AG04449 (cell line): ENCODE measurements at places on chromosomes 3 and 15.

GRCh38 chr15:66046751-66047150 is 177.5 kb downstream of the RAB11A start:
- DNase-seq: no peak

DNA sequence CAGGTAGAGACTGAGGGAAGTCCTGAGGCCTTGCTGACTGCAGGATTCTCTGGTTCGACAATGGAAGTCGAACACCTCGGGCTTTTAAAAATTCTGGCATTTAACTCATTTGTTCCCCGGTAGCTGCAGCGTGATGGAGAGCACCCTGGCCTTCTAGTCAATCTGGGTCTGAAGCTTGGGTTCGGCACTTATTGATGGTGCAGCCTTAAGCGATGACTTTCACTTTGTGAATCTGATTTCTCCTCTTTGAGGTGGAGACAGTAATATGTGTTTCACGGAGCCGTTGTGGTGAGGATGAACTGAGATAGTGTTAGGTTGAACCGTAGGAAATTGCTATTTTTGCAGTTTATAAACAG is 621 bp upstream of the PARP6 start:
- no peak for DNase-seq

DNA sequence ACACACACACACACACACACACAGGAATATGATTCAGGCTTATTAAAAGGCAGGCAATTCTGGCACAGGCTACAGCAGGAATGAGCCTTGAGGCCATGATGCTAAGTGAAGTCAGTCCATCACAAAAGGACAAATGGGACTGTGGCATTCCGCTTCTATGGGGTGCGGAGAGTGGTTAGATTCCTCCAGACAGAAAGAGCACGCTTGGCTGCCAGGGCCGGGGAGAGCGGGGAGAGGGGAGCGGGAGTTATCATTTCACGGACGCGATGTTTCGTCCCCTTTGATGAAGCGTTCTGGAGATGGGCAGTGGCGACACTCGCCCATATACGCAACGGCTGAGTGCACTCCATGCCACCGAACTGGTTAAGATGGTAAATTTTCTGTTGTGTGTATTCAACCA is 58.5 kb upstream of the FAM174B start:
- no peak for DNase-seq

- DNase-seq: peak; percentile 74
These were observed 857.7 kb downstream of the OTOL1 start for GRCh38 chr3:162354356-162354755.

DNA sequence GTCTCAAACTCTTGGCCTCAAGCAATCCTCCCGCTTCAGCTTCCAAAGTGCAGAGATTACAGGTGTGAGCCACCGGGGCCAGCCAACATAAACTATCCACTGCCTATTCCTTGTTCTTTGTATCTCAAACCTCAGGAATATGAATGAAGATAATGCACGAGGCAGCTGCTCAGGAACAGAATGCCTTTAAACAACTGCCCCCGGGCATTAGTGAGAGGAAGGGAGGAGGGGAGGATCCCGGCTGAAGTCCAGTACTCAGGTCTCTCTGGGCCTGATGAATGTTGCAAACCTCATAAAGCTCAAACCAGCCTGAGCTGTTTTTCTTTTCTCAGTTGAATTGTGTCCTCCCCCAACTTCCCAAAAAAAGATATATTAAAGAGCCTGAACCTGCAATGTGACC is 26.9 kb upstream of the MTMR14 start:
- no peak for DNase-seq

DNA sequence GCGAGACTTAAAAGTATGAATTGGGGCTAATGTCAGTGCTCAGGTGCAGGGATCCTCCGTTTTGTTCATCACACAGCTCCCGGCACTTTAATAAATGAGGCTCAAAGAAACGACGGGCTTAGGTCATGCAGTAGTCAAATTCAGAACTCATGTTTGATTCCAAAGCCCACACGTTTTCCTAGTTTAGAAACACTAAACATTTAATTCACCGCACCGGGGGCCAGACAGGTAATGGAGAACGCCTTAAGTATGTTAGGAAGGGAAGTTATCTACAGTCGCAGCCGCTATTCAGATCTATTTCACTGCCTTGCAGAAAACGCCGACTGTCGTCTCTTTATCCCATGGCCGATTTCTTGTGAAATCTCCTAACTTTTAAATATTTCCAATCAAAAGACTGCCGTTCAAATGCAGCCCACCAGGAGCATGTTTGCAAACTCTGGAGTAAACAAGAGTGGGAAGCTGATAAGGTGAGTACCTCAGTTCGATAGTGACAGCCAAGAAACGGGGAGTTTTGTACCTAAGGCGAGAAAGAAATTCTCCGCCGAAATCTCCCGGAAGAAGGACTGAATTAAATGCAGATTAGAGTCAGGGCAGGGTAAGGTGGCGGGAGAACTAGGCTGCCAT is 569 bp downstream of the HIGD2B start:
- no peak for DNase-seq

DNA sequence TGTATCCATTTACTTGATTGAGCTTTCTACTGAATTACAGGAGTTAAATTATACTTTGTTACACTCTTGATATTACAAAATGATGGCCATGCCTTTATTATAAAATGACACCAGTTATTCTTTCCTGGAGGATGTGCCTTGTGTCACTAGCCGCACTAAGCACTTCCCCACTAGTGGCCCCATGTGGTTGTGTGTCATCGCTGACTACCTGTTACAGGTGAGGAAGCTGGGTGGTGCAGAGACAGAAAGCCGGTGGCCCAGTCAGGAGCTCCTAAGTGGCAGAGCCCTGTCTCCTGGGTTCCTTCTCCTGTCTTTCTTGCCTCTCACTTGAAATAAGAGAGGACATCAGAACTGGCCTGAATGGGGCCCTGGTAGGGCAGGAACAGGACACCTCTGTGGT is 96.8 kb downstream of the IGF1R start:
- DNase-seq: no peak

DNA sequence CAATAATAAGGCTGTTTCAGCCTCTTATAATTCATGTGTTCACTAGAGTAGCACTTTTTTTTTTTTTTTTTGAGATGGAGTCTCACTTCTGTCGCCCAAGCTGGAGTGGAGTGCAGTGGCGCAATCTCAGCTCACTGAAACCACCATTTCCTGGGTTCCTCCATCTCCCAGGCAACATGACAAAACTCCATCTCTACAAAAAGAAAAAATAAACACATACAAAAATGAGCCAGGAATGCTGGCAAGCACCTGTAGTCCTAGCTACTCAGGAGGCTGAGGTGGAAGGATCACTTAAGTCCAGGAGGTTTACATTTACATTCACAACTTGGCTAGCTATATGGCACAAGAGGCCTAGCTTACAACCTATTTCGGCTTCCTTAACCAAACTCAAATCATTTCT is 6.8 kb downstream of the USP4 start:
- no peak for DNase-seq

DNA sequence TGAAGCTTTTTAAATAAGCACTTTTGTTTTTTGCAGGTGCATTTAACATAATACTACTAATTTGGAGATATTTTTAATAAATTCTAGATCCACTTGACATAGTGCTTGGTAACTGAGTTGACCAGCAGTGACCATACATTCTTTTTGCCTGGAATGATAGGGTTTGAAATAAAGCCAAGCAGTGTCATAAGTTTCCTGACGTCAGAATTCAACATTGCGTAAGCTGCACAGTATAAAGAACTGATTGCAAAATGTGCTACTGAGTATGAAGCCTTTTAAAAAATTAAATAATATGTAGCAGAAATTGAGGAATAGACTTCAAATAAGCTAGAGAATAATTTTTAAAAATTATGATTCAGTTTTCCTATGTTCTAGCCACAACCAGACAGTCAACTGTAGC is 454.6 kb upstream of the ARPP21 start:
- DNase-seq: no peak

DNA sequence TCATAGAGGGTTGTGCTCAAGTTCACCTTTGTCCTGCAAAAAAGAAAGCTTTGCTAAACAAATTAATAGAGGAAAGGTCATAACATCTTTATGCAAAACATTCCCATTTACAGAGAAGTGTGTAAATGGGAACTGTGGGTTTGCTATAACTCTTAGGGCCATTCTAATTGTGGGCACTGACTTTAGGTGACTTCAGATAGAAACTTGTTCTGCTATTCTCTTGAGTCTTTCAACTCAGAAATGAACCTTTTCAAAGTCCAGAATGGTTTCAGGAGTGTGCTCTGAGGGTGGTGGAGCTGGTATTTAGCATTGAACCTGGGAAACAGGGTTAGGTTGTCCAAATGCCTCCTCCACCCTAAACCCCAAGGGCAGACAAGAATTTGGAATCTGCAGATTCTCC is 34.0 kb downstream of the SPTSSB start:
- DNase-seq: no peak

DNA sequence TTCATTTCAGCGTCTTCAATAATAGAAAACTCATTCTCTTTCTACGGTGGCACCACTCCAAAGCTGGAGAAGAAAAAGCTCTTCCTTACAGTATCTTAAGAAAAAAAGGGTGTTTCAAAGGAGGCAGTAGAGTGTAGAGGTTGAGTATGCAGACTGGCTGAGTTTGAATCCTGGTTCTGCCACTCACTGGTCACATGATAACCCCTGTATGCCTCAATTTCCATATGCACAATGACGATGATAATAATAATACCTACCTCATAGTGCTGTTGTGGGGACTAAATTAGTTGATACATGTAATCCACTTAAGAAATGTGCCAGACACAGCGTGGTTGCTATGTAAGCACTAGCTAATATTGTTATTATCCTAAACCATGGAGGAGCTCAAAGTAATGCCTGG is 4.5 kb downstream of the ANP32A start:
- DNase-seq: no peak

DNA sequence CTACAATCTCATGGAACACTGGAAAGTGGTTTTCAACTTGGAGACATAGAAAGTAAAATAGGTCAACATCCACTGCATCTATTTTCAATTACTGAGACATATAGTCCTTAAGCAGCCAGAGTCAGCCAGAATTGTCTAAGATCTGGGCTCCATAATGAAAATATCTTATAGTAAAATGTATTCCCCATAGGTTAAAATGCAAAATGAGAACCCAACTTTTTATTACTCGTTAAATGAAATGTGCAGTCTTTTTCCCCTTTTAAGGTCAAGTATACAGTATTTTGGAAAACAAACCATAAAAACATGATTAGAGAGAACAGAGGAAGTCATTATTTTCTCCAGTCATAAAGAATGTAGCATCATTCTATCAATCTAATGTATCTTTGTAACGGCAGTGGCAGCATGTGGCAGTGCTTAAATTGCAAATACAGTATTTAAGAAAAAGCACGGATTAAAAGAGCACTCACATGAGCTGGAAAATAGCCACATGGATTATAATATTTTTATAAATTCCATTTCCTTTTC is 64.4 kb upstream of the CPB1 start:
- no peak for DNase-seq

DNA sequence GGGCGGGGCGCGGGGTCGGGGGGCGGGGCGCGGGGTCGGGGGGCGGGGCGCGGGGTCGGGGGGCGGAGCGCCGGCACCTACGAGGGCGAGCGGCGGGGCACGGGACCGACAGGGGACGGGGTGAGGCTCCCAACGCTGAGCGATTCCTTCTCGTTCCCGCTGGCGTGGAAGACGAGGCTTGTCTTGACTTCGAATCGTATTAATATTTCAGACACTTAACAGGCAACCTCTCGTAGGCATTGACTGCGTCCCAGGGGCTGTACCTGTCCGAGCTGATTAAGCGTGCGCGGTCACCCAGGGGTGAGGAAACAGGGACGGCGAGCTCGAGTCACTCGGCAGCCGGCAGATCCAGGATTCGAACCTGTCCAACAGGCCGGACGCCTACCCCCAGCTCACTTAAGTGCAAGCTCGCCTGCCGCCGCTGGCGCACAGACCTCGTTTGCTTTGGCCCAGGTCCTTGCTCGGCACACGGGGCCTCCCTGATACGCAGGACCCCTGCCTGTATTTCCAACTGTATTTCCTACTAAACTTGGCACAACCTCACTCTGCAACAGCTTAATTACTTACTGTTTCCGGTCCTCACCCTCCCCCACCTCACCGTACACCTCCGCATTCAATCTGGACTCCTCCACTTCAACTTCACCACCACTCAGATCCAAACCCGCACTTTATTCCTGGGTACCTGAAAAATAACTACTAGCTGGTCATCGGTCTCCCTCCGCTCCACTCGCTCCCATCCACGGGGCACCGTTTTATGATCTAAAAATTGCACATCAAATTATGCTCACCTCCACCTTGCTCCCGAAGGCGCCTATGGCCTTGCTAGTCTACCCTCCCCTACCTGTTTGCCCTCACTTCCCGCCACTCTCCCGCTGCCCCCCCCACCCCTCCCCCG is 722 bp upstream of the ZXDC start:
- DNase-seq: no peak
